ENCODE measurements at places on chromosomes 7 and 10.

DNA sequence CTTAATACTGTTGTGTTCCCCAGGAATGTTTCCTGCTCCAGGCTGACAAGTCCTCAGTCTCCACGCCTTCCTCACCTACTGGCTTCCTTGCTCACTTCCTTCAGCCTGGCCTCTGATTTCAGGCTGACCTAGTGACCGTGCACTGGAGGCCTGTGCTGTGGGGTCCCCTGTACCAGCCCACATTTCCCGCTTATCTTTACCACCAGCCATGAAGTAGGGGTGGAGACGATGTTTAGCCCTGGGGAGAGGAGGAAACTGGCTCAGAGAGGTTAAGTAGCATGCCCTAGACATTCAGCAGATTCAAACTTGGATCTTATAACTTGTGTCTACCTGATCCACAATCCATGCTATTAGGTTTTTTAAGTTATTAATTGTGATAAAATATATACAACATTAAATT lies 4.8 kb upstream of the ZNF488 start:
- no peak for DNase-seq

DNA sequence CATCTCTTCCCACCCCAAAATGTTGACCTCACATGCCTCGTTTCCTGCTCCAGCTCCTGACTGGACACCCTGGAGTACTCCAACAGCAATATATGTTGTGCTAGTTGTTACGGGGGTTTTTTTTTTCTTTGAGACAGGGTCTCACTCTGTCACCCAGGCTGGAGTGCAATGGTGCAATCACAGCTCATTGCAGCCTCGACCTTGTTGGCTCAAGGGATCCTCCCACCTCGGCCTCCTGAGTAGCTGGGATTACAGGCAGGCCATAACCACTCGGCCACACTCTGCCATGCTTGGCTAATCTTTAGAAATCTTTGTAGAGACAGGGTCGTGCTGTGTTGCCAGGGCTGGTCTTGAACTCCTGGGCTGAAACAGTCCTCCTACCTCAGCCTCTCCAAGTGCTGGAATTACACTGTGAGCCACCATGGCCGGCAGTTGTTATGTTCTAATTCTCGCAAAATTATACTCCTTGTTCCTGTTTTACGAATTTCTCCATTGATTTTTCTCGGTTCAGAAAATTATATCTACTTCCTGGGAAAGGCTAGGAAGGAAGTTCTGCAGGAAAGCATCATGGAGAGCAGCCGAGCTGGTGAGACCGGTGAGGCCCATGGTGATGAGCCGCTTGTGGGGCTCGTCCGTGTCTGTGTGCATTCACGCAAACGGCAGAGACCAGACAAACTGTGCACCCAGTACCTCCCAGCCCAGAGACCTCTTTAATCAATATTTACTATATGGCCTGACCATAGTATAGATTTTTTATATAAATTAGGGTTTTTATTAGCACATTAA lies 52.4 kb upstream of the DNAJB6 start:
- no peak for DNase-seq

DNA sequence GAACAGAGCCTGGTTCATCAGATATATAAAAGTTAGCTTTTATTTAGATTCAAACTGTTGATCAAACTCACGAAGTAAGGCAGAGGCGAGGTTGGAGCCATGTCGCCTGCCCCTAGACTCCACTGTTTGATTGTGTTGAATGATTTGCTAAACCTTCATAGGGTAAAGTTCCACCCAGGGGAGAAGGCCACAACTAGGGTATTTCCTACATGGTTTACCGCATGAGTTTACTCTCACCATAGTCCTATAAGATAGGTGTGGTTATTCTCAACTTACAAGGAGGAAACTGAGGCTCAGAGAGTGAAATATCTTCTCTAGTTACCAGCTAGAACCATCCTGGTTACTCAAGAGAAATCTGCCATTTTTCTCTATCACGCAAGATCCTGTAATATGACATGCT lies 31.8 kb downstream of the ARHGAP22 start:
- no peak for DNase-seq

- no peak for DNase-seq
These were observed 3.5 kb downstream of the SCART1 start for GRCh38 chr10:133457100-133457841.

Data from CD8-positive, alpha-beta T cell (primary cell).